ENCODE measurements at places on chromosomes 3 and 15.
A peak's percentile ranks its signal among the peaks of the same experiment; 100 is the strongest.

- DNase-seq: no peak
These were observed 16.7 kb downstream of the LRRC28 start for GRCh38 chr15:99267957-99268356.

GRCh38 chr3:119649761-119650160, 10.6 kb downstream of the POPDC2 start:
- no peak for DNase-seq

DNA sequence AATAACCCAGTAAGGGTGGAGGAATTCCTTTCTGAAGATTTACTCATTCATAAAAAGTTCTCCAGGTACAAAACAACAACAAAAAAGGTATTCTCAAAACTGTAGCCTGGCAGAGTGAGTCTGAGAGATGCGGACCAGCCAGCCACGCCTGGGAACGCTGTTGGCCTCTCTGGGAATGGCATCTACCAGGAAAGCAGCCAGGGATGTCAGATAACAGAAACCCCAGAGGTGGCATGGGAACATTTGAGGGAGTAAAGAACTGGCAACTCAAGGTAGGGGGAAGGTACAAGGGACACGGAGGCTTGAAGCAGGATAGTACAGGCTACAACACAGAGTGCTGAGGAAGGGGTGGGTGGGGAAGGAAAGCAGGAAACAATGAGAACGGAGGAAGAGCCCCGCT, 7.1 kb upstream of the AP3S2 start:
- no peak for DNase-seq

- no peak for DNase-seq
These were observed 262.6 kb downstream of the MECOM start for GRCh38 chr3:169400874-169401273.

DNA sequence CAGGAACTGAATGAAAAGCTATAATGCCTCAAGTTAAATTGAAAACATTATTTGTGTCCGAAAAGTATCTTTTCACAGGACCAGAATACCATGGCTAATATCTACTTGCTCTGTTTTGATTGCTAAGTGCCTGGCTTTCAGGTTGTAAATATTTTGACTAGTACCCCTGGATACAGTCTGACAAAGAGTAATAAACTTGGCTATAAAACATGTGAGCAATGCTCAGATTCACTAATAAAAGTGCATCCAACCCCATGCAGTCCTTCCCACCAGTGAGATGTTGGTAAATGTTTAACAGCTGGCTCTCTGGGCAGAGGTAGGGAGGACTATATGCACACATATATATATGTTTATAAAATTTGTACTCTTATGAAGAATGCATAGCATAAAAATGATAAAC, 281.8 kb upstream of the TGFBR2 start:
- no peak for DNase-seq

- no peak for DNase-seq
These were observed 273.5 kb upstream of the ADAMTS9 start for GRCh38 chr3:64961301-64961700.

DNA sequence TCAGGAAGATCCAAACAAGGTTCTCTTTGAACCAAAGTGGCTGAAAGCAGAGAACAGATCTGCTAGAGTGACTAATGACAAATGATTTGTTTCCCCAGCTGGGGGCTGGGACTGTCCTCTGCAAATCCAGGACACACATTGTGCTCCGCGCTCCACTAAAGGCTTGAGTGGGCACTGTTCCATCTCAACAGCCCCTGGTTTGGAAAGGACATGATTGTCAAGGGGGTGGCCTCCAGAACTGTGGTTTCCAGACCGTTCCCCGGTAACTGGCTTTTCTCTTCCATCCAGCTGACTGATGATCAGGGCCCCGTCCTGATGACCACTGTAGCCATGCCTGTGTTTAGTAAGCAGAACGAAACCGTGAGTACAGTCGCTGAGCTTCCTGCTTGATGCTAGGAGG, 91.0 kb downstream of the LRTM1 start:
- no peak for DNase-seq

GRCh38 chr3:185084402-185084801, 68.5 kb downstream of the C3orf70 start:
- DNase-seq: no peak

GRCh38 chr3:22269831-22270230, 518.8 kb upstream of the ZNF385D start:
- DNase-seq: no peak

GRCh38 chr3:127774647-127775046, 47.7 kb downstream of the MGLL start:
- no peak for DNase-seq

GRCh38 chr15:80695911-80696661, 976 bp downstream of the ABHD17C start:
- DNase-seq: peak; percentile 58

GRCh38 chr3:194326192-194326967, 24.7 kb downstream of the CPN2 start:
- no peak for DNase-seq

- no peak for DNase-seq
These were observed 16.4 kb upstream of the ANXA2 start for GRCh38 chr15:60414016-60414682.

DNA sequence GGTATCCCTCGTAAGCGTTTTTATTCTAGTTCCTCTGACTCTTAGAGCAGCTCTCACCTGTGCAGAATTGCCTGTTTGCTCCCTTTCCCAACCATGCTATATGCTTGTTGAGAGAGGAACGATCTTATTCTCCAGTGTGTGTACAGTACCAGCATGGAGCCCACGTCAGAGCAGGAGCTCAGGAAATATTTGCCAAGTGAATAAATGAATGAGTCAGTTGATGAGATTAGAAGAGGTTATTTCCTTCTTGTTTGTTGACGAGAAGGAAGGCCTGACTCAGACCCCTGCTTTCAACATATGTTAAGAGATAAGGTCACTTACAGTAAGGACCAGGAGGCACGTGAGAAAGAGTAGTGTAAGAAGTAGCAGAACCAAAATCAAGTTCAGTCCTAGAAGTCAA, 106.3 kb upstream of the ABHD17C start:
- DNase-seq: no peak

GRCh38 chr15:63420333-63420747, 38.7 kb upstream of the CA12 start:
- DNase-seq: no peak

DNA sequence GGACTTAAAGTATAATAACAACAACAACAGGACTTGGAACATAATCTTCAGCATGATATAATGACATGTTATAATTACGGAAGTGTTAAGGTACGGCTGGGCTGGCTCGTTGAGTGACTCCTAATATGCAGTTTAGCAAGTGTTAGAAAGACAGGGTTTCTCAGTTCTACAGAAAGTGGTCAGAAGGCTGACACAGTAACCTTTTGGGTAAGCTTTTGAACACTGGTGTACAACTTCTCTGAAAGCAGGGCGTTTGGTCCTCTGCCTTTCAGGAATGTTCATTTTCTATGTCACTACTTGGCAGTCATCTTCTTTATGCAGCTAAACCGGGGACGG, 133.3 kb upstream of the SLC2A2 start:
- DNase-seq: no peak

GRCh38 chr15:29205186-29205585, 64.4 kb downstream of the NSMCE3 start:
- DNase-seq: no peak

DNA sequence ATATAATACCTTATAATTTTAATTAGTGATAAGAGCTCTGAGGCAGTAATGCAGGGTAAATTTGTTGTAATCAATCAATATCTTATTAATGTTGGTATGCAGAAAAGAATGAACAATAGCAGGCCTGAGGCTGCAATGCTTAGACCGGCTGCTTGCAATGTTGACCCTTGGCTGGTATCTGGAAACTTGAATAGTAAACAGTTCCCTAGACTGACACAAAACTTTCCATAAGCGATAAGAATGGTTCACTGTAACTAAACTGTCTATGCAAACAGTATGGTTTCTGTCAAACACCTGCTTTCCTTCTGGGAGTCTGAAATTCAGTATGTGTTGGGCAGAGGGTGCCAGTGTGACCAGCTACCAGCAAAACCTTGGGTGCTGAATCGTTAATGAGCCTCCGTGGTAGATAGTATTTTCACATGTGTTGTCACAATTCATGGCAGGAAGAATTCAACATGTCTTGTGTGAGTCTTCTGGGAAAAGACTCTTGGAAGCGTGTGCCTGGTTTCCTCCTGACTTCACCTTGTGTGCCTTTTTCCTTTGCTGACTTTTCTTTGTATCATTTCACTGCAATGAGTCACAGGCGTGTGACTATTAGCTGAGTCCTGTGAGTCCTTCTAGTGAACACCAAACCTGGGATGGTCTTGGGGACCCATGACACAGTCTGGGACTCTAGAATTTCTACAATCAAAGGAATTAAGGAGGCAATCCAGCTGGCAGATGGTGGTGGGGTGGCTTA, 30.7 kb upstream of the CLRN1 start:
- no peak for DNase-seq

- DNase-seq: no peak
These were observed 181.0 kb upstream of the PPP2R3A start for GRCh38 chr3:135784557-135784956.

DNA sequence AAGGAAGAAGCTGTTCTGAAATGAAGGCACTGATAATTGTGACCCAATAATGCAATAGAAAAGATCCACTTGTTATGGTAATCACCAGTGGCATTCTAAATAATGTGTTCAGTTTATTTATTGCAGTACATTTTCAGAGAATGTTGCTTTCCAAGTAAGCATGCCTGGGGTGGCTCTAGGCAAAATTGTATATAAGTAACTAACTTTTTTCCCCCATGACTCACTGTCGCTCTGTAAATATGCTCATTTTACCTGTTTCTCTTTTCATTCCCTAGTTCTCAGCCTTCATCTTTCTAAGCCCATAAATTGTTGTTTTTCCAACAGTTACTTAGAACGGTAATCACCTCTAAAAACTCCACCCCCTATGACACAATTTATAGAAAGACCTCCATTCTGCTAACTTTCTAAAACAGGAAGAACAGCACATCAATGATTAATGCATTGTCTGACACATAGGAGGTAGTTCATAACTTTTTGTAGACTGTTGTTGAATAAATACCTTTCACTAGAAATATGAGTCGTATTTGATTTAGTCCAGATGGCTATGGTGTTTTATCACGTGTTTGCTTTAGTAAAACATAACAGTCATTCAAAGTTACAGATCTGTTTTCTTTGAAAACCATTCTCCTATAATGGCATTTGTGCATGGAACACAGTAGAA, 143.1 kb downstream of the LSAMP start:
- no peak for DNase-seq
